ENCODE measurements at places on chromosomes 7 and 10. TPM values are rescaled to one million over a fixed set of nuclear protein-coding genes. Genes with fewer than 3 reads are reported as not detected.
A peak's percentile ranks its signal among the peaks of the same experiment; 100 is the strongest.

DNA sequence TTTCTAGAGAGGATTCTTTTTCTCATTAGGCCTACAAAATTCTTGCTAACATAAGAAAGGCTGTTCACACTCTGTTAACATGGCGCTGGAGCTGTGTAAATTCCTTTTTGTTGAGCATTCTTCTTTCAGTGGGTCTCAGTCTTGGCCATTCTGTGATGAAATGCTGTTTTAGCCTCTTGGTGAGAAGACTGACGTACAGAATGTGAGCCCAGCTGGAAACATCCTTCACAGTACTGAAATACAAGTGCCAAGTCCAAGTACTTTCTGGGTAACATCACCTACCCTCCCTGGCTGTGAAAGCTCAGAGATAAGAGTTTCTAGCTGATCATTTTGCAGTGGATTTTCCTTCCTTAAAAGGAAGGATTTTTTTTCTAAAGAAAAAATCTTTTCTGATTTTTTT lies 231.8 kb downstream of the AHR start:
- DNase-seq: no peak

OPN4 gene
- total RNA-seq: not detected

DNA sequence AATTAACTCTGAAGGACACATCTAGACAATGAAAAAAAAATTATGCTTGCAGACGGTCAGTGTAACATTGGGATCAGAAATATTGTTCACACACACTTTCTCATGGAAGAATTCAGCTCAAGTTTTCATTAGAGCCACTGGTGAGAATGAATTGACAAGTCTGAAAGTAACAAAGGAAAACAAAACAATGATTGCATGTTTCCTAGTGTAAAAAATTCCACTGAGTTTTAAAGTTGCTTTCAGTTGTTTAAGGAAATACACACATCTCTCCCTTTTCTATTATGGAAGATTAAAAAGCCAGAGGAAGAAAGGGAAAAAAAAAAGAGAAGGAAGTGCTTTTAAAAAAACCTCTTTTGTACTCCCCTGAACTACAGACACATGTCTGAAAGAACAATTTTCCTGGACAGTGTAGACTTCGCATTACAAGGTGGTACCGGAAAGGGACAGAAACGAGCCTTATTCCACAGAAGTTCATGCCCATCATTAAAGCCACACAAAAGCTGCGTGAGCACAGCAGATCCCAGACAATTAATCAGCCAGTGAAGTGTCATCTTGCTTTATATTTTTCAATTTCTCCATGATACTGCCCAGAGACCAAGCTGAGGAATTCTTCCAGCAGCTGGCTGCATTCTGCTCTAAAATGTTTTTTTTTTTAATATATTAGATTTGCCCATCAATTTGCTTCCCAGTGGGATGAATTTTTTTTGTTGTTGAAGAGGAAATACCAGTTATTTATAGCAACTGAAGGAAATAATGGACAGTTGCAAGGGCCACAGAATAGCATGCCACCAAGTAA lies 294.8 kb downstream of the DOCK4 start:
- no peak for DNase-seq

DNA sequence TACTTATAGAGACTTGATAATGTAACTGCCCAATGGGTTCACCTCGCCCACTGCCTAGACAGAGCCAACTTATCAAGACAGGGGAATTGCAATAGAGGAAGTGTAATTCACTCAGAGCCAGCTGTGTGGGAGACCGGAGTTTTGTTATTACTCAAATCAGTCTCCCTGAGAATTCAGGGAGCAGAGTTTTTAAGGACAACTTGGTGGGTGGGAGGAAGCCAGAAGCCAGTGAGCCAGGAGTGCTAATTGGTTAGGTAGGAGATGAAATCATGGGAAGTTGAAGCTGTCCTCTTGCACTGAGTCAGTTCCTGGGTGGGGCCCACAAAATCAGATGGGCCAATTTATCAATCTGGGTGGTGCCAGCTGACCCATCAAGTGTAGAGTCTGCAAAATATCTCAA lies 20.1 kb upstream of the C7orf33 start:
- peak; percentile 8 for DNase-seq

DNA sequence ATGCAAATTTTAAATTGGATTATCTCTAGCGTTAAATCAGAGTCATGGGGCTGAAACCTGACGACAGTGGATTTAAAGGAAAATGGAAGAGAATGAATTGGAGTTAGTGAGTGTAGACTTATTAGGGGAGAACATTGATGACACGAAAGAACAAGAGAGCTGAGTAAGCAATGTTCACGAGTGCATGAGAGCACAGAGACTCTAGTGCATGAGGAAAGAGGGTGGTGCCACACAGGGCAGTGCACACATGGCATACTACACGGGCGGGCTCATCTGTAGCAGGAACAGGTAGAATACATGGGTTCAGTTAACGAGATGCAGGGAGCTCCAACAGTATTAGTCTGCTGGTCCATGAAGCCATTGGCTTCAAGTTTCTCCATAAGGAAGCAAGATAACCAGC lies 53.9 kb downstream of the USP6NL start:
- DNase-seq: no peak

- no peak for DNase-seq
Observed at GRCh38 chr7:88760136-88760515, 626 bp downstream of the ZNF804B start.

CLEC2L gene
- not detected for total RNA-seq
